ENCODE measurements at places on chromosomes 12 and 14.

DNA sequence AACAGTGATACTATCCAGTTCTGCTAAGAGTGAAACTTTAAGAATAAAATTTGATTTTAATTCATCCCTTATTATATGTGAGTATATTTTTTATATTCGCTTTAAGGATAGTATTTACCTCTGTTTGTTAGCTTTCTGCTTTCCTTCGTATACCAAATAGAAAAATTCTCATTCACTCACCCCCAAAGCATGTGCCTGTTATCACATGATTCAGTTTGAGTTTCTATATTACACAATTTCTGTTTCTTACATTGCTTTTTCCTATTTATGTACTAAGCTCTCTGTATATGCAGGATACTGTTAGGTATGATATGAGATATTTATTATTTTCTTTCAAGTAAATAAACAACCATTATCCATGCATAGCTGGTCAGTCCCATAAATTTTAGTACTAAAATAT lies 275.2 kb downstream of the FBXL14 start:
- no peak for DNase-seq

- peak; percentile 35 for DNase-seq
Observed at GRCh38 chr12:26271889-26272492, 76.6 kb downstream of the SSPN start.

- no peak for DNase-seq
Observed at GRCh38 chr12:100610666-100611430, 37.4 kb downstream of the GAS2L3 start.

- DNase-seq = no peak
Observed at GRCh38 chr12:120851444-120851843, 52.7 kb downstream of the SPPL3 start.

DNA sequence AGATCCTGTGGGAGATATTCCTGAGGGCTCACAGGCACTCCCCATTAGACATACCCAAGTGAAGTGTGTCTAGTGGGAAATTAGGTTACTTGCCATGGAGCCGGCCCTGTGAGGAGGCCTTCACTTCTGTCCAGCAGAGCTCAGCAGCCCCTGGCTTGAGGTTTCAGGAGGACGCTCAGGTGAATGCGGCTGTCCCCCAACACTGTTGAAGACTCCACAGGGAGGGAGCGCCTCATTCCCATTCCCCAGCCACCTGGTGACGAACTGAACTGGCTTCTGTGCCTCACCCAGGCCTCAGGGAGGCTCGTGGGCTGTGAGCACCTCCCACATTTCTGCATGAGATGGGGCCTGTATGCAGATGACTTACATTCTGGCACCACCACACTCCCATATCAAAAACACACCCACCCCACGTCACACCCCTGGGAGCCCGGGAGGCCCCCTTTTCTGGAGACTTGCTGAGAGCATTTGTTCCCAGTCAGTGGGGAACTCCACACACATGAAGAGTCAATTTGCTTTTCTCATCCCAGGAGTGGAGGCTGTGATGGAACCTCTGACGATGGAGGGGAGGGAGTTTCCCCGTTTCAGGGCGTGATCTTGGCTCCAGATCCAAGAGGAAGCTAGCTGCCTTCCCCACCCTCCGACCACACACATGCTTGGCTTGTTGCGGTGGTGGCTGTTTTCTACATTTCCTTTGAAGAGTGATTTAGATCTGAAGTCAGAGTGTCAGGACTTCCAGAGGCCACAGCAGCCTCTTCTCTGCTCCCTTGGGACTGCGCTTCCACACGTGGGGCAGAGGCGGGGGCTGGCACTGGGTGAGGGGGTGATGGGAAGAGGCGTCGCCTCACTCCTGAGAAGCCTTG lies 120.7 kb downstream of the ADGRD1 start:
- DNase-seq = no peak

- DNase-seq = no peak
Observed at GRCh38 chr12:26749781-26750180, 83.2 kb downstream of the ITPR2 start.

DNA sequence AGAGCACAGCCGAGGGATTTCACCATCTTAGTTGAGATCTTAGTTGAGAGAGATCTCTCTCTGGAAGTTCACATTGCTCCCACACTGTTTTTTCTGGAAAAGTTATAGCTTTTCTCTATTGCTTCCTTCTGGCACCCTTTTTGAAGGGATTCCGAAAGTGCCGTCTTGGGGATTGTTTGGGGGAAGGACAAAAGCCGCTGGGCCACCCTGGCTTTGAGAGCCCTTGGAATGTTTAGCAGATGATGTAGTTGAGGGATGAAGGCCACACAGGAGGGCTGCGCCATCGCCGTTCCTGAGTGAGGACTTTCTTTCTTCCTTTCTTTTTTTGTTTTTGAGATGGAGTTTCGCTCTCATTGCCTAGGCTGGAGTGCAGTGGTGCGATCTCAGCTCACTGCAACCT lies 17.7 kb downstream of the PLEKHG3 start:
- no peak for DNase-seq

- no peak for DNase-seq
Observed at GRCh38 chr12:111248236-111249017, 120.5 kb downstream of the PHETA1 start.

DNA sequence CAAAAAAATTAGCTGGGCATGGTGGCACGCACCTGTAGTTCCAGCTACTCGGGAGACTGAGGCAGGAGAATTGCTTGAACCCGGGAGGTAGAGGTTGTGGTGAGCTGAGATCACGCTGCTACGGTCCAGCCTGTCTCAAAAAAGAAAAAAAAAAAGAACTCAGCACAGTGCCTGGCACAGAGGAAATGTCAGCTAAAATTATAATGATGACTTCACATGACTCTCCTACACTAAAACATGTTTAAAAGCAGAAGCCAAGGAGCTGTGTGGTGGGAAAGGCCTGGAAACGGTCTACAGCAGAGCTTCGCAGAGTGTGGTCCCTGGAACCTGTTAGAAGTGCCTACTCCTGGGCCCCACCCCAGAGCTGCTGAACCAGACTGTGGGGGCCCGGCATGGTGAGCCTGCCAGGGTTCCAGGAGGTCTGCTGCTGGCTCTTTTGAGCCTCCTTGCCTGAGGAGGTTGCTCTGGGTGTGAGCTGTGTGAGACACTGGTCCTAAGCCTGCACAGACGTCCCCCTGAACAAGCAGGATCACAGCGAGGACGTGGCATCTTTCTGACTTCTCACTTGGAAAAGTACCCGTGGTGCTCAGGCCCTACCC lies 28.1 kb downstream of the TCHP start:
- no peak for DNase-seq

GRCh38 chr12:52792185-52793029 lies 3.5 kb downstream of the KRT3 start:
- no peak for DNase-seq

DNA sequence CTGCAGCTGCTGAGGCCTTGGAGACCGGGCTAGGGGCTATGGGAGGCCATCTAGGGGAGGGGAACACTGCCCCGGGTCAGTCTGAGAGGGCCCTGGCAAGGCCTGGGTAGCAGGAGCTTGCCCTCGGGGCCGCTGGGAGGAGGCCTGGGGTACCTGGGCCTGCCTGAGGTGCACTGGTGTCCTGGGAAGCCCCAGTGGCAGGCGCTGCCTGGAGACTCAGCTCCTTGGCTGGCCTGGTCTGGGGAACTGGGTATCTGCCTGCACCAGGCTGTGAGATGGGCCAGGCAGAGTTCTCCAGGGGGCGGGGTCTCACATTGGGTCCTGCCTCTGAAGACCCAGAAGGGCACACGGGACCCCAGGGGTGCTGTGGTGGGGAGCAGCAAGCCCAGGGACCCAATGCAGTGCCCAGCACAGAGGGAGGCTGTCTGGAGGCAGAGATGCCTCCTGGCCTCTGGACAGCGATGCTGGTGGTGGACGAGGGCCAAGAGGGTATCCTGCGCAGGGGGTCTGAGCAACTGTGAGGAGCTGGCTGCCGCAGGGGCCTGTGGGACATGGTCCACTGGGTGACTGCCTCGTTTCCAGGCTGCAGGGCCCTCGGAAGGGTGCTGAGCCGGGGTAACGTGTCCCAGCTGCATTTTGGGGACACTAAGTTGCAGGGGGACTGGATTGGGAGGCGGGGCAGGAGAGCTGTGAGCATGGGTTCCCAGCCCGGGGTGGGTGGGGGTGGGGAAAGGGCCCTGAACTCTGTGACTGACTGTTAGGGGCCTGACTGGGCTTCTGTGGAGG lies 7.4 kb upstream of the MTA1 start:
- DNase-seq = no peak

- no peak for DNase-seq
Observed at GRCh38 chr12:79227646-79228045, 363.1 kb downstream of the SYT1 start.

- no peak for DNase-seq
Observed at GRCh38 chr14:87994974-87995373, 2.0 kb upstream of the GALC start.

DNA sequence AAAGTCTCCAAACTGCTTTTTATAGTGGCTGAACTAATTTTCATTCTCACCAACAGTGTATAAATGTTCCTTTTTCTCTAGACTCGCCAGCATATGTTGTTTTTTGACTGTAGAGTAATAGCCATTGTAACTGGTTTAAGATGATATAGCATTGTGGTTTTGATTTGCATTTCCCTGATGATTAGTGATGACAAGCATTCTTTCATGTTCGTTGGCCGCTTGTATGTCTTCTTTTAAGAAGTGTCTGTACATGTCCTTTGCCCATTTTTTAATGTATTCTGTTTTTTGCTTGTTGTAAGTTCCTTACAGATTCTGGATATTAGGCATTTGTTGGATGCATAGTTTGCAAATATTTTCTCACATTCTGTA lies 404.9 kb downstream of the FLRT2 start:
- no peak for DNase-seq

- peak; percentile 58 for DNase-seq
Observed at GRCh38 chr12:57454566-57455373, at the start of gene INHBE. TSS of gene INHBE (plus strand) at chr12:57455307. CDS start at chr12:57455537, 230 bp downstream.

DNA sequence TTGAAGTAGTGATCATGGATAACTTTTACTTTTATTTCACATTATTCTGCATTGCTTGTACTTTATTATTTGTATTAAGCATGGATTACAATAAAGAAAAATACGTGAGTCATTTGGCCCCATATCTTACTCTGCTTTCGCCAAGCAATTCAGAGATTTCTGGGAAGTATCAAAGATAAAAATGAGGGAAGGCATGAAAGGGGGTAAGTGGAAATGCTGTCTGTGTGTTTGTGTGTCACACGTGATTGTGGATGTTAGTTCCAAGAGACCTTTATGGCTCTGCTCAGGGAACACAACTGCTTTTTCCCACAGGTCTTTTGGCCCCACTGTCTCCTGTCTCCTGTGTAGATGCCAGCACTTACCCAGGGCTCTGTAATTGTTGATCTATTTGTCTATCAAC lies 10.5 kb downstream of the NID2 start:
- DNase-seq = no peak

- no peak for DNase-seq
Observed at GRCh38 chr14:61472011-61472672, 150.8 kb downstream of the PRKCH start.

- DNase-seq = no peak
Observed at GRCh38 chr12:29625359-29625953, 128.0 kb upstream of the OVCH1 start.

- no peak for DNase-seq
Observed at GRCh38 chr12:18556161-18556560, 181.7 kb downstream of the PLCZ1 start.

- no peak for DNase-seq
Observed at GRCh38 chr12:26113181-26113654, 11.6 kb downstream of the BHLHE41 start.

GRCh38 chr12:66960704-66961690 lies 282.1 kb upstream of the GRIP1 start:
- no peak for DNase-seq

- DNase-seq = no peak
Observed at GRCh38 chr14:36605506-36605857, 23.1 kb upstream of the NKX2-8 start.

DNA sequence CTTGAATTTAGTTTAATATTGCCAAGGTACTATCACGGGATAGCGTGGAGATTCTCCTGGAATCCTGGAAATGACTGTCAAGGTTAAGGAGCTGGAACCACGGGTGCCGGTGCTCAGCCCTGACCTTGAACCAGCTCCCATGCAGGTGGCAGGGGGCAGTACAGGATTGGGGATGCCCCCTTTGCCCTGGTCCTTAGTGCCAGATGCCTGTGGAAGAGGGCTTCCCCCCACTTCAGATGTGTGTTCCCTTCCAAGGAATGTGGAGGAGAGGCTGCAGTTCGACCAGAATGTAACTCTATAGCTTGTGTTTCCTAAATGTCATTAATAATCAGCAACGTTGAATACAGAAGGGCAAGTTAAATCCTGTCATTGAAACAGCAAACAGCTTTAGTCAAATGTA lies 258.9 kb downstream of the VRK1 start:
- DNase-seq = no peak

GRCh38 chr14:30569216-30569902 lies 10.4 kb downstream of the G2E3 start:
- DNase-seq = no peak

- DNase-seq = peak; percentile 64
Observed at GRCh38 chr14:95490727-95491451, 25.6 kb downstream of the SYNE3 start.

DNA sequence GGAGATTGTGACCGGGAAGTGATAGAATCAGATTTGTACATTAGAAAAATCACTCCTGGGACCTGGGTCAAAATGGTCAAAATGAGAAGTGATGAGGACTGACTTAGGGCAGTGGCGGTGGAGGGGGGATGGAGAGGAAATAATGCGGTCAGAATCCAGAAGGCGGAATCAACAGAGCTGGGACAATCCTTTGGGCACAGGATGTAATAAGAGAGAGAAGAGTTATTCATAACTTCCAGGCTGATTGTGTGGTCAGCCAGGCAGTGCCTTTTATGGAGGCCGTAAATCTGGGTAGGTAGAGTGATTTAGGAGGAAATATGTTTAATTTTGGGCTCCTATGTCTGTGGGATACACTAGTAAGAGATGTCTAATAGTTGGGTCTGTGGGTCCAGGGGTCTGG lies 21.6 kb downstream of the FBXL14 start:
- no peak for DNase-seq

DNA sequence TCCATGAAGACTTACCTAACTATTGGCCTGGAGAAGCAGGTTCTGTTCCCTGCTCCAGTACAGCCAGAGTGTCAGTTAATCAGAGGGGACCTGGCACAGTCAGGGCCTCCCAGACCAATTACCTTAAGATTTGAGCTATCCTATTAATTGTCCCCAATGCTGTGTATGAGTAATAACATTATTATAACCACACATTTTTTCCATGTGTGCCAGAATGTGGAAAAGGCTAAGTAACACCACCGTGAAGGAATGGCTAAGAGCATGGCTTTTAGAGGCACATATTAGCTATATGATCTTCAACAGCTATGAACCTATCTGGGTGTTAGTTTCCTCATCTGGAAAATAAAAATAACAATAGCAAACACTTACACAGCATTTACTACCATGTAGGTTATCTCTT lies 111.1 kb upstream of the RAP1B start:
- no peak for DNase-seq

GRCh38 chr12:61916831-61917230 lies 343.4 kb upstream of the USP15 start:
- DNase-seq = no peak

DNA sequence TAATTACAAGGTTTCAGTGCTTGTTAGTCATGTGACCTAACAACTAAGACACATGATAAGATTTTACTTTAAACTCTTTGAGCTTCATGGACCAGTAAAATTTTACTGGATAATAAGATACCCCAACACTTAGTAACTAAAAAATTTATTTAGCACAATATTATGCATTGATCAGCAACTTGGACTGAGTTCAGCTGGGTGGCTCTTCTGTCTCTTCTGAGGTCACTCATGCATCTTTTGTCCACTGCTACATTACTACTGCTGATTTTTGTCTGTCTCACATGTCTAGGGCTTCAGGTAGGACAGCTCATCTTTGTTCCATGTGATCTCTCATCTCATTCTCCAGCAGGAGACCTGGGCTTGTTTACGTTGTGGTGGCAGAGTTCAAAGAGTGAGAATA lies 370.2 kb upstream of the TMTC1 start:
- DNase-seq = no peak

- no peak for DNase-seq
Observed at GRCh38 chr12:46065412-46066166, 75.2 kb upstream of the SCAF11 start.

All from MG63 (cell line).